Stimulated activated CD8-positive, alpha-beta memory T cell treated with anti-CD3 and anti-CD28 coated beads, Interleukin-12 subunit alpha, Interleukin-12 subunit beta, amount 100 ng/mL, for 4 hours (primary cell): ENCODE measurements at places on chromosomes 1 and 21.

DNA sequence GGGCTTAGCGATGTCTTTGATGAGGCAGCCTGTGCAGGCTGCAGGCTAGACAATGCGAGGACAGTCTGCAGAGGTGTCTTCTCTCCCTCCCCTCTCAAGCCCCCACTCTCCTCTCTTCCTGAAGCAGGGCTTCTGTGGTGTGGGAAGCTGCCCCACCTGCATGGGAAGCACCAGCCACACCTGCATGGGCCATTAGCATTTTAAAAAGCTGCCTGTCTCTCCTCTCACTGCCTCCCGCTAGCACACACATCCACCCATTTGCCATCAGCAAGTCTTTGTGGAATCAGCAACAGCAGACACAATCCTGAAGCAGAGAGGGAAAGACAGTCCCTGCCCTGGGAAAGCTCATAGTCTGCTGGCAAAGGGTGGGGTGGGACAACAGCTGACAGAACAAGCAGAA, 53.1 kb downstream of the NAV1 start:
- no peak for DNase-seq

DNA sequence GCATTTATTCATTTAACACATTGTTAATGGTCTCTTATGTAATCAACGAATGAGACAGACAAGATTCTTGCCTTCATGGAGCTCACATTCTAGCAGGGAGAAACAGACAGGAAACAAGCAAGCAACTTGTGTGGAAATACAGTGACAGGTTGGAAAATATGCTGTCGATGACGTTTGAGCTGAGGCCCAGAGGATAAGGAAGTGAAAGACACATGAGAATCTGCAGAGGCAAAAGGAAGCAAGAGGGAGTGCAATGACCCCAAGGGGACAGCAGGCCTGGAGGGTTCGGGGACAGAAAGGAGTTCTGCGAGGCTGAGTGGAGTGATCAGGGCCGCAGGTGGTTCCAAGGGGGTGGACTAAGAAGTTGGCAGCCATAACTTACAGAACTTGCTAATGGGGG, 60.6 kb upstream of the AKT3 start:
- DNase-seq, result no peak

GRCh38 chr1:78032996-78033796, 12.6 kb upstream of the GIPC2 start:
- no peak for DNase-seq

DNA sequence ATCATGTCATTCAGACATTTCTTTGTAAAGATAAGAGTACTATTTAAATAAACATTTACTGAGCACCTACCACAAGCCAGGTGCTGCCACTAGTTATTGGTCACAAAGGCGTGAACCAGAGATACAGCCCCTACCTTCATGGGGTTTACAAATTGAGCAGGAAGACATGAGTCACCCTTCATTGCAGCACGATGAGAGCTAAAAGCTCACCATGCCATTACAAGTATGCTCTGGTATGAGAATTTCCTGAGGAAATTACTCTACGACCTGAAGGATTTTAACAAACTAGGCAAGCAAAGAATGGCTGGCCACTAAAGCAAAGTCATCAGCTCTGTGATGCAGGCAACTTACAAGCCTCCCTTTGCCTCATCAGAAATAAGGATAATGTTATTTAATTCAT, 346.8 kb downstream of the BRINP2 start:
- no peak for DNase-seq

DNA sequence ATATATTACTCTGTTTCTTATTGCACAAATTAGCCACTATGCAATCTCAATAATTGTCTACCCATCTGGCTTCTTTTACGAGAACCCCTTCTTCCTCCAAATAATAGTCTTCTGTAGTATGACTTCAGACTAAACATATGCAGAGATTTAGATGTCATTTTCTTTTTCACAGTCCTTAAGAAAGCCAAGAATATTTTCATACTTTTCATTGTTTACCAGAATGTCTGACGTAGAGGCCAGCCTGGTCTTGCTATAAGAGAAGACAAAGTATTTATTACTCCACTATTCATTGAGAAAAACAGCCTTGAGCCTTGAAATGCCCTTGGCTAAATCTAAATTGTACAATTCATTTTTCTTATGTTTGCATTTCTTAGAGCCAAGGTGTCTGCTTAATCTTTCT, 714.9 kb upstream of the CXADR start:
- no peak for DNase-seq

GRCh38 chr1:8641377-8641997, 176.0 kb downstream of the RERE start:
- DNase-seq, result no peak

GRCh38 chr1:155139895-155140629, at the start of gene DPM3:
Gene DPM3, minus strand, starts transcription at chr1:155140531. Its CDS starts 291 bp downstream, at chr1:155140240.
- peak; percentile 80 for DNase-seq

DNA sequence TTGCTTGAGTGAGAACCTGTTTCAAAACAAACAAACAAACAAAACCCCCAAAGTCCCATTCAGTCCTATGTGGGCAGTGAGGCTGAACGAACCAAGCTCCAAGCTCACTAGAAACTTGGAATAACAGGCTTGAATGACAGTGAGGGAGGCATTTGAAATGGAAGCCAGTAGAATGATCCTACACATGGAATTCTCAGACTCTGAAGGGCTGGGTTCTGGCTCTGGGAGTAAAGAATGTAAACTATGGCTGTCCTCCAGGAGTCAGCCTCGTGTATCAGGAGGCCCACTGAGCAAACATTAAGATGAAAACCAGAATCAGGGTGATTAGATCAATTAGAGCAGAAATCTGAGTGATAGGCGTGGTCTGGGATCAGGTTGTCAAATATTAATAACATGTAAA, 14.9 kb downstream of the PCP4L1 start:
- DNase-seq, result no peak

DNA sequence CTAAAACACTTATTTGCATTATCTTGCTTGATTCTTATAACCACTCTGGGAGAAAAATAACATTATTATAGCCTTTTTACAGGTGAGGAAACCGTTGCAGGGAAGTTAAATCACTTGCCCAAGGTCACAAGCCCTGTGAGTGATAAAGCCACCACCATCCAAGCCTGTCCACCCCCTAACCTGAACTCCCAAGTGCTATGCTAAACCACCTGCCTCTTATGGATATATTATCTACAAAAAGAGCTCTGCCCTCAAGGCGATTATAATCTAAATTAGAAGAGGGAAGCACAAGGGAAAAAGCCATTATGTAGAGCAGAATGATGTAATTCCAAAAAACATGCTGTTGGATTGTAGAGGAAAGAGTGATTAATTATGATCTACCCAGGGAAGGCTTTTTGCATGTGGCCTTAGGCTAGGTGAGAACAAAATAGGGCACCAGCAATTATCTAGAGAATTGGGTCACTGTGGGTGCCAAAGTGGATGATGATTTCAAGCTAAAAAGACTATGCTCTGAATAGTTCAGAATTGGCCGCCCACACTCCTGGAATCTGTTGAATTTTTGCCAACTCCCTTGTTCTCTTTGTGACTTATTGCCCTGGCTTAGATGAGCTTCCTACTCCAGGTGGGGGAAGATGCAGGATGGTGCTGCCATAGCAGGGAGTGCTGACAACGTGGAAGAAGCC, 205.3 kb downstream of the FGGY start:
- DNase-seq, result no peak

DNA sequence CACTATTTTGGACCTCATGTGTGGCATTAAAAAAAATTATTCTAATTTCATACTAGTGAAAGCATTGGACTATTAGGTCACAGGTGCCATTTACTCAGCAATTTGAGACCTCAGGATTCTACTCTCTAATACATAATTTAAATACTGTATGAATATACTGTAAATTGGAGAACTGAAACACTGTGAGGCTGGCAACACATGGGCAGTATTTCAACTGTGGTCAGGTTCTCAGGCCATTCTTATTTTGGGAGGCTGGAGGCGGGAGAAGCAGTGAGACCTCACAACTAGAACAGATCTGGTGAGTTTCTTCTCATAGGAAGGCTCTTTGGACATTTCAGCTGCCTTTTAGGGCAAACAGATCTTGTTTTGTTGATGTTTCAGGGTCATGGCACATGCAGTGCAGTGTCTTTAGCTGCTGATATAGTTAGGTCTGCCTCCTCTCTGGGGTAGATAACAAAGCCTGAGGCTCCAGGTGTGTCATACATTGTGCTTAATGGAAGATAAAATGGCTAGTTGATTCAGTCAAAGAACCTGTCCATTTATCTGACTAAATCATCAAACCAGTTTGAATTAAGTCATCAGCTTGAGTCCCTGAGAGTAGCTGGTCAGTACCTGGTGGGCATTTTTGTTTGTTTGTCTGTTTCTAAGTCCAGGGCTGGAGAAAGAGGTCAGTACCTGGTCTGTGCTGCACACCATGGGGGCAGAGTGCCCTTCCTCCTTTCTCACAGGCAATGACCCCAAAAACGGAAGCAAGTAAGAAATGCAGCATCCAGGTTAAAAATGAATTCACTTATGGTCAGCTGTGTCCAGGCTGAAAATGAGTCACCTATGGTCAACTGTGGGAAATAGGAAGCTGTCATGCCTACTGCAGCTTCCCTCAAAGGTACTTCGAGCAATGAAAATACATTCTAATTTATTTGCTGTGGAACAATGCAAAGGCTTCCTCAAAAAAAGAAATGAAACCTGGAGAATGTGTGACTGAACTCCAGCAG, 216.2 kb downstream of the SDCCAG8 start:
- no peak for DNase-seq

GRCh38 chr1:35856964-35857363, 26.0 kb upstream of the AGO1 start:
- DNase-seq, result no peak

DNA sequence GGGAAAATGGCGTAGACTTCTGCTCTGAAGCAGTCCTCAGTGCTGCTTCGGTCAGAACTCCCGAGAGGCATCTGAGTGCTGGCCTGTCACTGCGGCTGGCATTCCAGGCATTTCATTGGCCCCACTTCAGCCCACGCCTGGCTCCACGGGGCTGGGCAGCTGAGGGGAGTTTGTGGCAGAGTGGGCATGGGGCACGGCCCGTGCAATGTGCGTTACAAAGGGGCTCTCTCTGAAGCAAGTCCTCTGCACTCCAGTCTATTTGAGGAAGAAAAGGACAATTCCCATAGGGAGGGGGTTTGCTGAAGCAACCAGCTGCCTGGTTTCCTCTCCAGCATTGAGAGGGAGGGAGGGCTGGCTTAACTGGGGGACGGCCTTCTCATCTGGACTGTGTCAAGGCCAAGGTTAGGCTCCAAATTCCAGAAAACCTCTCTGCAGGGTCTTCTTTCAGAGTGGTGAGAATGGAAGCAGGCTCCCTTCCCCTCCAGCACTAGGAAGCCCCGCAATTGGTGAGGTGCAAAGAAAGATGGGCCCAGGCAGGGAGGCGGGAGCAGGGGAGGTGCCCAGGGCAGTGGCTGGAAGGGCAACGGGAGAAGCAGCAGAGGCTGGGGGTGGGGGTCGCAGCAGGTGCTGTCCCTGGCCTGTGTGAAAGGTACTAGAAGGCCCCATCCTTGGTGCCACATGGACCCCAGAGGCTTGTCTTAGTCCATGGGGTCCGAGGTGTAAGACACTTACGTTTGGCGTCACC, 21.1 kb upstream of the GPR157 start:
- no peak for DNase-seq

- DNase-seq, result no peak
Measured at GRCh38 chr1:35748326-35748725, 21.5 kb downstream of the CLSPN start.

DNA sequence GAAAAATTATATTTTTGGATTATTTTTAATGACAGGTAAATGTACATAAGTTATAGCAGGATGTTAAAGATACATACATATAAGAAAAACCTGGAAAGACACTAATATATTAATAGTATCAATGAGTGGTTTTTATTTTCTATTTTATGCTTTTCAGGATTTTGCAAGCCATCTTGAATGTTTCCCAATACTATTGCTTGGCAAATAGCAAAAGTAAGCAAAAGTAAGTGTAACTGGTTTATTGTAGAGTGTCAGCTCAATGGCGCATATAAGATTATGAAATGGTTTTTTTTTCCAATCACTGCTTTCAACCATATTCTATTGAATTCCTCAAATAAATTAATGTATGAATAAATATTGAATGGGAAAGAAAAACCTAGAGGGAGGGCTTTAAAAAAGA, 36.4 kb downstream of the ZNF684 start:
- no peak for DNase-seq

GRCh38 chr1:94068999-94069918, 51.7 kb downstream of the ABCA4 start:
- no peak for DNase-seq

DNA sequence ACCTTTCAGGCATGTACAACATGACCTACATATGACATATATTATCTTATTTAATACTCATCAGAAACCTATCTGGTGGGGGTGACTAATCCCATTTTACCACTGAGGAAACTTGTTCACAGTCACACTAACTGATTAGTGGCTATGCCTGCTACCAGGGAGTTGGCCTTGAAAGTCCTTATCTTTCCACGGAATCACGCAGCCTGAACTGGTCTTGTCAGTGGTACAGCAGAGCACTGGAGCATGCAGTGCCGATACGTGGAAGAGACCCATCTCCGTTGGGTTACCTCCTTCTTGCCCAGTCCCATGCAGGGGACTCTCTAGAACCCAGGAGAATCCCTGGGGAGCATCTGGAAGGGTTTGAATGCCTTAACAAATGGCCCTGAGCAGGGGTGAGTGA, 8.2 kb downstream of the HSD3B1 start:
- DNase-seq, result no peak

DNA sequence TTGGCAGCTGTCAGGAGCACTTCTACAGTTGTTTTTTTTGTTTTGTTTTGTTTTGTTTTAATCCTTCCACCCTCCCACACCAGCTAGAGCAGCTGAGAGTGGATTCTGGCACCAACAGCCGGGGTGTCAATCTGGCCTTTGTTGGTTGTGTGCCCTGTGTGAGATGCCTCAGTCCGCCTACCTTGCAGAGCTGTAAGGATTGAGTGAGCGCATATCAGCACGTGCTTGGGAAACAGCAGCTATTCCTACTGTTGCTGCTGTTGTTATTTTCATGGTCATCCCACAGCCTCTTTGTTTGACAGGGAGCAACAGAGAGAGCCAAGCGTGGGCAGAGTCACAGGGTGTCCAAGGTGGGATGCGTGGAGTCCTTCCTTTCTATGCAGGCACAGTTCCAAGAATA, 50.4 kb downstream of the PGBD5 start:
- no peak for DNase-seq

DNA sequence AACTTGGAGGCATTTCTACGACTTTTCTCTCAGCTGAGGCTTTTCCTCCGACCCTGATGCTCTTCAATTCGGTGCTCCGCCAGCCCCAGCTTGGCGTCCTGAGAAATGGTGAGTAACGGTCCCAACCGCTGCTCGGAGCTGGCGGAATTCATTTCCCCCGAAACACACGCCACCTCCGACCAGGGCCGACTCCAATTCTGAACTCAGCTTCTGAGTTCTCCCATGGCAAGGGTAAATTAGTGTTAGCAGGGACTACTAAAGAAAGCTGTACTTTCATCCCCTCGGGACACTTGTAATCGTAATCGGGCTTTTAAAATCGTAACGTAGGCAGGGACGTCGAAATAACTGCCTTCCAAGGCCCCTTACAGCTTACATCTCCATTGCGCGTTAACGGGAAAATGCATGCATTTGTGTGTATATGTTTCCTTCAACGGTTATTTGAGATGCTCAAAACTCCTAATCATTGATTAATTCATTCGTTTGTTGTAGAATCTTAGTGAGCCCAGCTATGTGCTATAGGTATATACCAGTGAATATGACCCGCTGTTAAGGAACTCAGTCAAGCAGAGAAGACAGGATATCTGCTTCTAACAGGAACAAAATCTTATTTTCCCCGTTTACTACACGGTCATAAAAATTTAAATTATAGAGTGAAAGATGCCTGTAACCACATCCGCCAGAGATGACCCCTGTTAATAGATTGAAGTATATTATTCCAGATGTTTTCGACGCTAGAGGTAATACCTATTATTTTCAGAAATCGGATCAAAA, 472 bp downstream of the DTL start:
- no peak for DNase-seq
